ENCODE measurements at places on chromosomes 1 and 21.

DNA sequence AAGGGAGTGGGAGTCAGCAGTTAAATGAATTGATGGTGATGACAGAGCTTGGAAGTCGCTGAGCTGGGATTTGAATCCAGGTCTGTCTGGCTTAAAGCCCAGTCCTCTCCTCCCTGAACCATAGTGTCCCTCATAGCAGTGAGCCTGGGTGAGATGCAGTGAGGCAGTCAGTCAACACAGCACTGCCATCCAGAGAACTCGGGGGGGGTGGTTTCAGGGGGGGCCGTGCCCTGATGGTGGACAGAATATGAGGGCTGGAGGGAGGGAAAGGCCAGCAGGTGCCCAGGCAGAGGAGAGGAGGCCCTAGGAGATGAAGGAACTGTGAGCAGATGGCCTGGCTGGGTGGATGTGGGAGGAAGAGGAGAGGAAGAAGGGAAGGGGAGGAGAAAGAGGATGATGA, 405.6 kb downstream of the PTPRU start:
- no peak for DNase-seq

- no peak for DNase-seq
Measured at GRCh38 chr1:147497826-147498225, 43.5 kb upstream of the BCL9 start.

DNA sequence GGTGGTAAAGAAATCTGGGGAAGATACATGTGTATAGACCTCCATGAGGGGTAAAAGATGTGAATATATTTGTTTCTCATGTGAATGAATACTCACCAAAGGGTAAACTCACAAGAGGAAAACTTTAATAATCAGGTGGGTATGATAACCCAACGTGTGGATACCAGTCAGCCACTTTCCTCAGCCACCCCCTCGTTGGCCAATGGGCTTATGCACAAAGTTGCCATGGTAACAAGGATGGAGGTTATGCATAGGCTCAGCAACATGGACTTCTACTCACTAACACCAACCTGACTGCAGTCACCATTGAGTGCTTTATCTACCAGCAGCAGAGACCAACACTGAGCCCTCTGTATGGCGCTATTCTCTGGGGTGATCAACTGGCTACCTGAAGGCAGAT, 424.4 kb downstream of the DUSP10 start:
- no peak for DNase-seq

GRCh38 chr1:93435443-93435842, 12.5 kb upstream of the FNBP1L start:
- no peak for DNase-seq
